ENCODE measurements at places on chromosomes 5 and 9. TPM values are rescaled to one million over a fixed set of nuclear protein-coding genes. Genes with fewer than 3 reads are reported as not detected.

Gene ST6GALNAC4
- 39.5 TPM for total RNA-seq

Gene IRX4
- total RNA-seq = 41.2 TPM

DNA sequence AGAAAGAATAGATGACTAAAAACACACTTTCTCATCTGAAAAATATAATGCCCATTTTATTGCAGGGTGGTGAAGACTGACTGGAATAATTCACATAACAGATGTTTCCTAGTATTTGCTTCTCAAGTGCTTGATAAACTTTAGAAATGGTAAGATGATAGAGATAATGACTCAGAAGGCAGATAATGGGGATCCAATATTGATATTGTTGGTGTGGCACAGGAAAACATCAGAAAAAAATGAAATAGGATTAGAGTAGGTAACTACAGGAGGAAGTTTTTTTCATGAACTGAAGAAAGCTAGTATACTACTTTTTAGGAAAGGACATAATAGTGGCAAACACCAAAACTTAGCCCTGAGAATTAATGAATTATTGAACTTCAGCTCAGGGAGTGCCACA lies 20.2 kb upstream of the F2RL2 start:
- peaks cover 17% of the 10 kb centered on the region for H3K4me1 ChIP-seq
- no peaks in the 10 kb centered on the region for H3K27me3 ChIP-seq
- H3K36me3 ChIP-seq = no peaks in the 10 kb centered on the region
- no peak for DNase-seq
- H3K4me3 ChIP-seq = no peak overlapping the region

DNA sequence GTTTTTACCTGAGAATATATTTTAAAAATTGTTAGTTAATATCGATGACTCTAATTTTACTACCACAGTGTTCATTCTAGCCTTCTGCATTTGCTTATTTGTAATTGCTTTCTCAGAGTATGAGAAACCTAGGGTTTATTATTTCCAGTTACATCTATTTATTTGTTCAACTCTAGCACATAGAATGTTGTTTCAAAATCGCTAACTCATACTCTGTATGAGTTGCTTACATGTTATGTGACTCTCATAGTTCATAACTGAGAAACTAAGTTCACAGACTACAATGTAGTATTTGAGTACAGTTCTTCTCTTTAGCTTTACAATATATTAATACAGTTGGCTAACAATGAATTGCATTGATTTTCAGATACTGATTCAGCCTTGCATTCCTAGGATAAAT lies 103.2 kb downstream of the MACROH2A1 start:
- no peak overlapping the region for H3K4me3 ChIP-seq
- no peaks in the 10 kb centered on the region for H3K36me3 ChIP-seq
- no peak for DNase-seq
- no peaks in the 10 kb centered on the region for H3K4me1 ChIP-seq
- H3K27ac ChIP-seq = no peak overlapping the region

DNA sequence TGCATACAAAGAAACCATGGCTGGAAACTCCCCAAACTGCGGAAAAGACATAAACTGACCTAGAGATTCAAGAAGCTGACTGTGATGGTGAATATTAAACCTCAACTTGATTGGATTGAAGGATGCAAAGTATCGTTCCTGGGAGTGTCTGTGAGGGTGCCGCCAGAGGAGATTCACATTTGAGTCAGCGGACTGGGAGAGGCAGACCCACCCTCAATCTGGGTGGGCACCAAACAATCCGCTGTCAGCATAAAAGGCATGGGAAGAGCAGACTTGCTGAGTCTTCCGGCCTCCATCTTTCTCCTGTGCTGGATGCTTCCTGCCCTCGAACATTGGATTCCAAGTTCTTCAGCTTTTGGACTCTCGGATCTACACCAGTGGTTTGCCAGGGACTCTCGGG lies 24.8 kb upstream of the WDR5 start:
- peaks cover 12% of the 10 kb centered on the region for H3K27me3 ChIP-seq
- H3K27ac ChIP-seq = no peak overlapping the region
- DNase-seq = no peak
- H3K36me3 ChIP-seq = no peaks in the 10 kb centered on the region
- H3K4me3 ChIP-seq = no peak overlapping the region

- H3K27me3 ChIP-seq = no peaks in the 10 kb centered on the region
- peaks cover 9% of the 10 kb centered on the region for H3K4me1 ChIP-seq
- H3K4me3 ChIP-seq = no peak overlapping the region
- no peak overlapping the region for H3K27ac ChIP-seq
These were observed 47.8 kb upstream of the EQTN start for GRCh38 chr9:27344776-27345175.

DNA sequence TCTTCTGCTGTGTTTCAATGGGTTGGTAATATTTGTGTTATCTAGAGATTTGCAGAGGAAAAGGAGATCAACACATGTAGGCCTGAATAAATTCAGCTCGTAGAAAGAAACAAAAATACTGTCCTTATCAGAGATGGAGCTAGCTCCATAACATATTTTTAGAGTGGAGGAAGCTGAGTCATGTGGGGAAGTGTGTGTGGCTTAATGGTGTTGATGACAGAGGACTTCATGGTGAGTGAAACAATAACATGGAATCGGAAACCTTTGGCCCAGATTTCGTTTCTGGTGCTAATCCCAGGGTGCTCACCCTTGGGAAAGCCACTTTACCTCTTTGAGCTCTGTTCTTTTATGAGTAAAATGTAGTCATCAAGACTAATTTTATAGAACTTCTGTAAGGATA lies 825.0 kb downstream of the TLR4 start:
- no peaks in the 10 kb centered on the region for H3K4me1 ChIP-seq
- H3K27me3 ChIP-seq = no peaks in the 10 kb centered on the region
- DNase-seq = peak; percentile 51
- no peaks in the 10 kb centered on the region for H3K36me3 ChIP-seq
- no peak overlapping the region for H3K4me3 ChIP-seq

- no peaks in the 10 kb centered on the region for H3K36me3 ChIP-seq
- H3K27ac ChIP-seq = no peak overlapping the region
- peaks cover 8% of the 10 kb centered on the region for H3K4me1 ChIP-seq
- no peaks in the 10 kb centered on the region for H3K27me3 ChIP-seq
- DNase-seq = no peak
These were observed 27.1 kb upstream of the PTGER4 start for GRCh38 chr5:40652441-40653220.
